ENCODE measurements at places on chromosomes 11 and 22. TPM values are rescaled to one million over a fixed set of nuclear protein-coding genes. Genes with fewer than 3 reads are reported as not detected.

GRCh38 chr11:44950625-44951476 is at the start of gene TP53I11:
TSS of gene TP53I11 (minus strand) at chr11:44950883. CDS start at chr11:44938335, 12,548 bp downstream.
- peak; percentile 46 for DNase-seq

GRCh38 chr22:46377525-46378425 is 42.3 kb downstream of the TRMU start:
- no peak for DNase-seq

- DNase-seq: no peak
These were observed 412.2 kb downstream of the TBC1D22A start for GRCh38 chr22:47174671-47175112.

Gene CRACR2B
- 1.2 TPM for total RNA-seq

Gene SREBF2
- 98.6 TPM for total RNA-seq

Gene APOBEC3G
- total RNA-seq: 49.0 TPM

Gene KBTBD4
- total RNA-seq: 23.7 TPM

All from CD4-positive, CD25-positive, alpha-beta regulatory T cell (primary cell).